NCI-H2081 (cell line): ENCODE measurements at places on chromosomes 1 and 21.

DNA sequence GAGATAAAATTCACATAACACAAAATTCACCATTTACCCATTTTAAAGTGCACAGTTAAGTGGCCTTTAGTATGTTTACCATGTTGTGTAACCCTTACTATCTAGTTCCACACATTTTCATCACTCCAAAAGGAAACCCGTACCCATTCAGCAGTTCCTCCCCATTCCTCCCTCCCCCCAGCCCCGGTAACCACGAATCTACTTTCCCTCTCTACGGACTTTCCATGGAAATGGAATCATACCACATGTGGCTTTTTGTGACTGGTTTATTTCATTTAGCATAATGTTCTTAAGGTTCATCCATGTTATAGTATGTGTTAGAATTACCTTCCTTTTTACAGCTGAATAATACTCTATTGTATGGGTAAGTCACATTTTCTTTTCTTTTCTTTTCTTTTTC is 10.9 kb downstream of the DOP1B start:
- DNase-seq, result no peak

DNA sequence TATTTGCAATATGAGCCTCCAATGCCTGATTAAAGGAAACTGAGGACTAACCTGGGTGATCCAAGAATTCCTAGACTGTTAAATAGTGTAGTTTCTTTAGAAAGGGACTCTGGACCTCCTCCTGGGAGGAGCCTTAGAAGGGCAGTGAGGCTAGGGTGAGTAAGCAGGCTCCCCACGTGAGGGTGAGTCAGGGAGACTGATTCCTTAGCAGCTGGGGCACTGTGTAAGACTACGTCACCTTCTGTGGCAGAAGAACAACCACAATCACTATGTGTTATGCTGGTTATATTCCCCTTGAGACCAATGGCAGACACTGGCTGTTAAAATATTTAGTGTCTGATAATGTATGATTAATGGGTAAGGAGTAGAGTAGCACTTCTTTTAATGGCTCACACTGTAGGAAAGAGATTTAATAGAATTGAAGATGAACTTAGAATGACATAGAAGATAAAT is 53.3 kb upstream of the SYT14 start:
- no peak for DNase-seq

DNA sequence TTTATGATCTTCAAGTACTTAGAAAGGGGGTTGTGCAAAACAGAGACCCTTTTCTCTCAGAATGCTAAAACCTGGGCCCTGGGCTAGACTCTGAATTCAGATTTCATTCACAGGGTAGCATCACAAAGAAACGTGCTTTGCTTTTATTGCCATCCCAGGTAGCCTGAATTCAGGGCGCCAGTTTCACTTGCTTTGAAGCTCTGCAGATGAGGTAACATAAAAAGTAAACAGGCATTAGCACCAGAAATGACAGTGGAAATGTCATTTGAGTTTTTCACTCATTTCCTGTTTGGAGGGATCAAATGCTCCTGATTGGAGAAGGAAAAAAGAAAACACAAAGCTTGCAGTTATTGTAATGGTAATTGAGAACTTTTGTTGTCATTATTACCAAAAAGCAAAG is 2.6 kb downstream of the SYPL2 start:
- no peak for DNase-seq

DNA sequence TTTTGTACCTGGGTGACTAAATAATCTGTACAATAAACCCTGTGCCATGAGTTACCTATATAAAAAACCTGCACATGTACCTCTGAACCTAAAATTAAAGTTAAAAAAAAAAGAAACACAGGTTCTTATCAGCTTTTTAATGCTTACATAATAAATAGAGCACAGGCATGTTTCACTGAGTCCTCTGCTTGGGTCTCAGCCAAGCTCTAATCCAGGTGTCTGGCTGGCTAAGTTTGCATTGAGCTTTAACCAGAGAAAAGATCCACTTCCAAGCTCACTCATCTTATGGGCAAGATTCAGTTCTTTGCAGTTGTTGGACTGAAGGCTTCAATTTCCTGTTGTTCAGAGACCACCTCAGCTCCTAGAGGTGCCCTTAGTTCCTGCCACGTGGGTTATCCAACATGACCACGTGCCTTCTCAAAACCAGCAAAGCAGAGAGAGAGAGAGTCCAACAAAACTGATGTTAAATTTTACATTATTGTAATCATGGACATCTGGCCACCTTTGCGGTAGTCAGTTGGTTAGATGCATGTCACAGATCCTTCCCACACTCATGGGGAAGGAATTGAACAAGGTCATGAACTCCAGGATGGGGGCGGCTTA is 68.2 kb upstream of the TMPRSS2 start:
- no peak for DNase-seq

- DNase-seq, result no peak
These were observed 14.4 kb upstream of the VPS26C start for GRCh38 chr21:37281579-37281978.

- no peak for DNase-seq
These were observed 171.7 kb downstream of the BACH1 start for GRCh38 chr21:29470397-29470796.

DNA sequence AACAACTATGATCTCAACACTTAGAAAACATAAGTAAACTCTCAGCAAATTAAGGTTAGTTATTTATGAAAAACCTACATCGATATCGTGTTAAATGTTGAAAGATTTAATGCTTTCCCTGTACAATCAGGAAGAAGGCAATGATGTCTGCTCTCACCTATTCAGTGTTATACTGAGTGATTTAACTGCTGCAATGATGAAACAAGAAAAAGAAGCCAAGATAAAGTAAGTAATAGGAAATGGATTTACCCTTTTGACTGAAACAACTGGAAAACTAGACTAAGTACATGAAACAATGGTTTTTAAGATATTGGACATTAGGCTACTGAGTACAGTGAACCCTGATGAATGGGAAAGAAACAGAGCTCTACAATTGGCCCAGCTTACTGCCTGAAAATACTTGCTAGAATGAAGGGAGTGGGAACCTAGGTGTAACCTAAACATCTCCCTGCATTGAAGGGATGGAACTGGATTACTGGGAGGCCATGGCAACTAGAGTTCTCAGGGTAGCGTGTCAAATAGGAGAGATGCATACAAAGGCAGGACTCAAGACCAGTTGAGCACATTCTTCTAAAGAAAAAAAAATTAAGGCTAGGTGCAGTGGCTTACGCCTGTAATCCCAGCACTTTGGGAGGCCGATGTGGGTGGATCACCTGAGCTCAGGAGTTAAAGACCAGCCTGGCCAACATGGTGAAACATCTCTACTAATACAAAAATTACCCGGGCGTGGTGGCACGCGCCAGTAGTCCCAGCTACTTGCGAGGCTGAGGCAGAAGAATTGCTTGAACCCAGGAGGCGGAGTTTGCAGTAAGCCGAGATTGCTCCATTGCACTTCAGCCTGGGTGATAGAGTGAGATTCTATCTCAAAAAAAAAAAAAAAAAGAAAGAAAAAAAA is 37.3 kb downstream of the SNRPE start:
- DNase-seq, result no peak

DNA sequence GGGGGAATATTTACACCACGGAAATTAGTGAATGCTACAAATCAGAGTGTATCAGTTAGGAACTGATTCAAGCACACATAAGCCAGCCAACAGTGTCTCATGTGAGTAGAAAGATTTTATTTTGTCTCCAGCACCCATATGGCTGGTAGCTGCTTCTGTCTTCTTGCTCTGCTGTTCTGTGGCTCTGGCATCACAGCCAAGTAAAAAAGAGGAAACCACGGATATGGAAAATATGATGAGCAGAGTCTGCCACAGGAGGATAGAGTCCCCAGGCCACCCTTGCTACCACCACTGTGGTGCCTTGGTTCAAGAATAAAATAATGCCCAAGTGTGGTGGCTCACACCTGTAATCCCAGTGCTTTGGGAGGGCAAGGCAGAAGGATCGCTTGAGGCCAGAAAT is 53.6 kb upstream of the SPOCD1 start:
- no peak for DNase-seq

DNA sequence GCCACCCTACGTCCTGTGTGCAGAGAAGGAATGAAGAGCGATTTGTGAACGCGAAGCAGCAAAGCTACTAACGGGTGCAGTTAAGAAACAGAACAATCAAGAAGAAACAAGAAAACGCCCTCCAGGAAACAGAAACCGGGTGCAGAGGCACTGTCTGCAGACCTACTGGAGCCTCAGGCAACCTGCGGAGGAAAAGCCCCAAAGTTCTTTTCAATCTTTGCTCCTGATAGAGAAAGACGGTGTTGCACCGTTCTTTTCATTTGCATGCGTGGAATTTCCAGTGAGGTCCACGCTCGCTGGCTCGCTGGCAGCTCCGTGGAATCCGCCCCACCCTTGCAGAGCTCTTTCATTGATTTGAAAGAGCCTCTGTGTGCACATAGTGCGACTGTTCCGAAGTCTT is 37.0 kb upstream of the PDE9A start:
- DNase-seq, result no peak

- no peak for DNase-seq
These were observed 418.9 kb downstream of the PRDM2 start for GRCh38 chr1:14118691-14119485.

GRCh38 chr1:154253671-154254070 is 18.8 kb upstream of the HAX1 start:
- no peak for DNase-seq

- DNase-seq, result no peak
These were observed 85.1 kb upstream of the ZC3H12A start for GRCh38 chr1:37389327-37389726.

GRCh38 chr1:153790313-153790965 is 15.2 kb downstream of the SLC27A3 start:
- no peak for DNase-seq

DNA sequence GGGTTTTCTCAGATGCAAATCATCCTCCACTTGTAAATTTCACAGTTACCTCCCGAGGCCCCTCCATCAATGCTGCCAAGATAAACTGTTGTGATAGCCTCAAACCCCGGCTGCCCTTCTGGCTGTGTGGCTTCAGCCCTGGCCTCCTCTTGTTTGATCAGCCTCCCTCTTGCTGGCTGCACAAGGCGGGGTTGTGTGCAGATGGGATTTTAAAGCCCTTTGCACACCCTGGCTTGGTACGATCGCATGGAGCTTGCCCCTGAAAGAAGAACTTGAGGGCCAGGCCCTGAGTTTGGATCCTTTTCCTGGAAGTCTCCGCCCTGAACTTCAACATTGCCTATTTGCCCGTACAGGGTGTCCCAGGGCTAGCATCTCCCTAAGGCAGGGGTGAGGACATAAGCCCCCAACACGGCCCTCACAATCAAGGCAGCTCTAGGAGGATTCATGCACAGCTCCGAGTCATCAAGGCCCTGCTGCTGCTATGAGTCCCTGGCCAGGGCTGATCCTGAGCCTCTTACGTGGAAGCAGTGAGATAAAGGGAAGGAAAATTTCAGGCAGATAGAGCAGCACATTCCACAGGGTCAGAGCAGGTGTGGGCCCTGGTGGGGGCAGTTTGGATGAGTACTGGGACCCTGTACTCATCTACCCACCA is 181.2 kb upstream of the VAMP3 start:
- DNase-seq, result no peak

- no peak for DNase-seq
These were observed 10.7 kb downstream of the SH2D2A start for GRCh38 chr1:156805766-156806511.

DNA sequence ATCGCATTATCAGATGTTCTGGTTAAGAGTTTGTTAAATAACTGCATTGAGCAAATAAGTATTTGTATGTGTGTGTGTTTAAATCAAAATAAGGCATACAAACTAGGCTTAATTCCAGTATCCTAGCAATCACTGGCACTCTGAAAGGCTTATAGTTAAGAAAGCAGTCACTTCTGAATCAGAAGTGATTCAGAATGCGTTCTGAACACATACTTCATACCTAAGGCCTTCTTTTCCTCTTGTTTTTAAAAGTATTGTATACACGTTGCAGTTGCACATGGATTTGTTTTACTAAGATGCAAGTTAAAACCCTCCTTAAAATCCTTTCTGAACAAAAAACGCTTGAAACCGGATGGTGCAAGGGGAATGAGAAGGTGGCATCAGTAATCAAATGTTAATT is 238.4 kb upstream of the DMRTA2 start:
- no peak for DNase-seq

GRCh38 chr1:36476945-36477344 is 5.8 kb downstream of the CSF3R start:
- DNase-seq, result no peak

DNA sequence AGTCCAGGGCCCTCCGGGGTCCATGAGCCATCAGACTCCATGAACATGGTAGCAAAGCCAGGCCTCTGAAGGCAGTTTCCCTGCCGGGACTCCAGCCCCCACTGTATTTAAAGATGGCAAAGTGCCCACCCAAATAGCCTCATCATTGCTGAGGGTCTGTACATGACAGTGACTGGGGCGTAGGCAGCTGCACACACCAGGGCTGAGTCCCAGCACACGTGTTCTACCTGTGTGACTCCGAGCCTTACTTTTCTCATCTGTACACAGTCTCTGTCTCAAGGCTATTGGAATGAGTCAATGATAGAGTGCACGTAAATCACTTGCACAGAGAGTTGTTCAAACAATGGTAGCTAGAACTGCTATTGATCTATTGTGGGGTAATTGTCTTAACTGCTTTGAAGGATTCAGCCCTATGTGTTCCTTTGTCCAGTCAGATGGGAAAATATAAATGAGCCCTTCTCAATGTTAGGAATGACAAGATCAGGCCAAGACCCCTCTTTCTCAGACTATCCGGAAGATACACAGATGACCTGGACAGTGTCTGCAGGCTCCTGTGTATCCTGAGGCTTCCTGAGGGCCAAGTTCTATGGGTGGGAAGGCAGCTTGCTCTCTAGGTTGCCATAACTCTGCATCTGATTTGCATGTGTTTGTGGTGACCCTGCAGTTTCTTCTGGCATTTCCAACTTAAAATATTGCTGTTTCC is 48.9 kb downstream of the RASSF5 start:
- peak; percentile 24 for DNase-seq

DNA sequence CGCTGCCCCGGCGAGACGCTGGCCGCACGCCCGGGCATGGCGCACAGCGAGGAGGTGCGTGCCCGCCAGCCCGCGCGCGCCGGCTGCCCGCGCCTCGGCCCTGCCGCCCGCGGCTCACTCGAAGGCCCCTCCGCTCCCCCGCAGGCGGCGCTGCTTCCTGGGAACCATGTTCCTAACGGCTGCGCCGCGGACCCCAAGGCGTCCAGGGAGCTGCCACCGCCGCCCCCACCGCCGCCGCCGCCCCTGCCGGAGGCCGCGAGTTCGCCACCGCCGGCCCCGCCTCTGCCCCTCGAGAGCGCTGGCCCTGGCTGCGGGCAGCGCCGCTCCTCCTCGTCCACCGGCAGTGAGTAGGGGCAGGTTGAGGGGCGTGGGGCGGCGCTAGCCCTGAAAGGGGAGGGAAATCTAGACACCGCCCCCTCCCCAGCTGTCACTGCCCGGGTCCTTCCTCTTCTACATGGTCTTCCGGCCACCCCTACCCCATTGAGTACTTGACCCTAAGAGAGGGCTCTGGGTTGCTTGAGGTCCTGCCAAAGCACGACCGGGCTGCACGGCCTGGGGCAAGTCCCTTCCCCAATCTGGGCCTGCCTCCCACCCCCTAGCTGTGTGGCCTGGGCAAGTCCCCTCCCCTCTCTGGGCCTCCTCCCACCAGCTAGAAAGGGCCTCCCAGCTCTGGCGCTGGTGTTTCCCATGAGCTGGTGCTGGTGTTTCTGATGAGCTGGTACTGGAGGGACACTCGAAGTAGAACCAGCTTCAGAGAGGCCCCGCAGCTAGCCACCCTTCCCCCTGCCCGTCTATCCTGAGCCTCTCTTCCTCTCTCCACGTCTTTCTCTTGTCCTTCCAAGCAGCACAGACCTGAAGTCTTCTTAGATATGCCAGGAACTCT is 17.0 kb downstream of the TNFRSF25 start:
- DNase-seq, result peak; percentile 47

- DNase-seq, result no peak
These were observed 45.2 kb upstream of the CNTN2 start for GRCh38 chr1:204997591-204998355.
